ENCODE measurements at places on chromosomes 12 and 14. TPM values are rescaled to one million over a fixed set of nuclear protein-coding genes. Genes with fewer than 3 reads are reported as not detected.

SMCO3 gene
- total RNA-seq, result not detected

KRT75 gene
- total RNA-seq, result not detected

RASAL1 gene
- total RNA-seq, result 2.5 TPM

BMAL2 gene
- total RNA-seq, result 62.2 TPM

FGF23 gene
- total RNA-seq, result not detected

TOMM20L gene
- total RNA-seq, result not detected

GALNT8 gene
- total RNA-seq, result 43.5 TPM

TAS2R31 gene
- 25.0 TPM for total RNA-seq

CLEC4E gene
- total RNA-seq, result not detected

GPRC5D gene
- total RNA-seq, result not detected

FOXG1 gene
- 75.5 TPM for total RNA-seq

TMEM63C gene
- total RNA-seq, result 10.8 TPM

GAPDH gene
- total RNA-seq, result 1,311 TPM

MAP1LC3B2 gene
- 0.62 TPM for total RNA-seq

PTGR2 gene
- 8.3 TPM for total RNA-seq

SLC4A8 gene
- total RNA-seq, result 31.8 TPM

LUM gene
- 20.1 TPM for total RNA-seq

NGB gene
- 4.1 TPM for total RNA-seq
